ENCODE measurements at places on chromosomes 13 and 19.

- no peak for DNase-seq
Observed at GRCh38 chr19:37594982-37595382, 306 bp downstream of the ZNF540 start.

DNA sequence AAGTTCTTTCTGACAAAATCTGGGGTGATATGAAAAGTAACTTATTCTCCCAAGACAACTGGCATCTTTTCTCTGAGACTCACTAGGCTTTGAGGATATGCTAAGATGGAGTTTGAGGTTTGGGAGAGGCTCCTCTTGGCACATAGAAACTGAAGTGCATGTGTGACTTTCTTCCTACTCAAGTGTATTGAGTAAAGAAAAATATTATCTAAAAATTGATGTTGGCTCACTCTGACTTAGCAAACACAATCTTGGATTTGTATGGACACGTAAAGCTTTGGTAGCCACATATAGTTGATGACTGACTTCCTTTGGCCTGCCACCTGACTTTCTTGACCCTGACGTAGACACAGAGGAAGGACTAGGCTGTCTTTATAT is 71.1 kb upstream of the KLF12 start:
- DNase-seq: no peak

DNA sequence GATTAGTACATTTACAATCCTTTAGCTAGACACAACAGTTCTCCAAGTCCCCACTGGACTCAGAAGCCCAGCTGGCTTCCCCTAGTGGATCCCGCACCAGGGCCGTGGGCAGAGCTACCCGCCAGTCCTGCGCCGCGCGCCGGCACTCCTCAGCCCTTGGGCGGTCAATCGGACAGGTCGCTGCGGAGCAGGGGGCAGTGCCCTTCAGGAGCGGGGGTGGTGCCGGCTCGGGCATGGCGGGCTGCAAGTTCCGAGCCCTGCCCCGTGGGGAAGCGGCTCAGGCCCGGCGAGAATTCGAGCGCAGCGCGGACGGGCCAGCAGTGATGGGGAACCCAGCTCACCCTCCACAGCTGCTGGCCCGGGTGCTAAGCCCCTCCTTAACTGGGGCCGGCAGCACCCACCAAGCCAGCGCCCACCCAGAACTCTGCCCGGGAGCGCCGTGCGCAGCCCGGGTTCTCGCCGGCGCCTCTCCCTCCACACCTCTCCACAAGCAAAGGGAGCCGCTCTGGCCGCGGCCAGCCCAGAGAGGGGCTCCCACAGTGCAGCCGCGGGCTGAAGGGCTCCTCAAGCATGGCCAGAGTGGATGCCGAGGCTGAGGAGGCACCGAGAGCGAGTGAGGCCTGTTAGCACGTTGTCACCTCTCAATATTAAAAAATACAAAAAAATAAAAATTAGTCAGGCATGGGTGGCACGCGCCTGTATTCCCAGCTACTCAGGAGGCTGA is 12.9 kb downstream of the EBPL start:
- DNase-seq: no peak

GRCh38 chr13:80284290-80284689 is 56.6 kb downstream of the SPRY2 start:
- no peak for DNase-seq

DNA sequence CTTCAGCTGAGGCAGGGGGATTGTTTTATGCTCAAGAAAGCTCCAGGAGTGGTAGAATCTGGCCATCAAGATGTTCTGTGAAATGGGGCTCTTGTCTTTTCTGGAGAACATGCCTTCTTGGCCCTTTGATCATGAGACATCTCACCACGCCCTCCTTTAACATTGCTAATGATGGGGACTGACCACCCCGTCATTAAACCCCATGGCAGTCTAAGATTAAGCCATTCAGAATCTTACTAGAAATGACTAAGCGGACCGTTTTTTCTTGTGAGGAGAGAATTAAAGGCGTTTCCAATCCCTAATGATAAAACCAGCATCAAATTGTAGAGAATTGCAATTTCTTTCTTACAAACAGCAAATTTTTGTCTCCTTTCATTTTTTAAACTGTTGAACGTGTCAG is 89.4 kb downstream of the COL4A2 start:
- DNase-seq: no peak

DNA sequence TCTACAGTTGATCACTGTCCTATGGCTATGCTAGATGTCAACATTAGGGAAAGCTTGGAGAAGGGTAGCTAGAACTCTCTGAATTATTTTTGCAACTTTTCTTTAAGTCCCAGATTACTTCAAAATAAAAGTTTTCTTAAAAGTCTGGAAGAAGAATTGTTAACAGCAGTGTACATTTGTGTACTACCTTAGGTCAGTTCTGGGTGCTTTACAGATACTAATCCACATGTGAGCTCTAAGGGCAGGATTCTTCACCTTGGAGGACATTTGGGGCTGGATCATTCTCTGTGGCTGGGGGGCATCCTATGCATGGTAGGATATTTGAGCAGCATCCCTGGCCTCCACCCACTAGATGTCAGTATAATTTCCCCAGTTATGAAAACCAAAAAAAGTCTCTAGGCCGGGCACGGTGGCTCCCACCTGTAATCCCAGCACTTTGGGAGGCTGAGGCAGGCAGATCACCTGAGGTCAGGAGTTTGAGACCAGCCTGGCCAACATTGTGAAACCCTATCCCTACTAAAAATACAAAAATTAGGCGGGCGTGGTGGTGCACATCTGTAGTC is 2.8 kb downstream of the BRME1 start:
- DNase-seq: no peak

- no peak for DNase-seq
Observed at GRCh38 chr19:47729799-47730520, 15.4 kb upstream of the NOP53 start.

GRCh38 chr13:75647126-75647784 is 11.1 kb downstream of the LMO7 start:
- no peak for DNase-seq

GRCh38 chr13:60229708-60230272 is 66.1 kb upstream of the DIAPH3 start:
- peak; percentile 11 for DNase-seq

GRCh38 chr19:50365434-50366306 is at the start of gene NAPSA:
TSS of gene NAPSA (minus strand) at chr19:50365639. CDS start at chr19:50365621, 18 bp downstream.
- no peak for DNase-seq

DNA sequence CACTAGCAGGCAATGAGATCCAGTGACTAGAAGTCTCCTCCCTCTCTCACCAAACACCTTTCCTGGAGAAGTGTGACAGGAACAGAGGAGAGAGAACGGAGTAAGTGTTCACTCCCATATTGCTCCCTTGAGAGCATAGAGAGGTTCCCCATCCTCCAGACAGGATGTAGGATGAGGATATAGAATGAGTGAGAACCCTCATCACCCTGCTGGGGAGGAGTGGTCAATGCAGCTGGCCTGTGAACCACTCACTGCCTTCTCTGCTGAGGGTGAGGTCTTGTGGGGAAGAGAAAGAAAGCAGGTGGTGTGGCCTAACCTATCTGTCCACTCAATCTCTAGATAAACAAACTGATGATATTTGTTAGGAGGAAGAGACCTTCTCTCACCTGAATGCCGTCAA is 386.6 kb downstream of the PCDH20 start:
- DNase-seq: no peak

GRCh38 chr13:23794267-23795161 is 94.7 kb downstream of the MIPEP start:
- peak; percentile 22 for DNase-seq

GRCh38 chr19:1062387-1063029 is 4.5 kb upstream of the ARHGAP45 start:
- DNase-seq: no peak

GRCh38 chr19:21130097-21130775 is 11.6 kb upstream of the ZNF431 start:
- no peak for DNase-seq

GRCh38 chr13:42377640-42378382 is 105.9 kb downstream of the AKAP11 start:
- no peak for DNase-seq

DNA sequence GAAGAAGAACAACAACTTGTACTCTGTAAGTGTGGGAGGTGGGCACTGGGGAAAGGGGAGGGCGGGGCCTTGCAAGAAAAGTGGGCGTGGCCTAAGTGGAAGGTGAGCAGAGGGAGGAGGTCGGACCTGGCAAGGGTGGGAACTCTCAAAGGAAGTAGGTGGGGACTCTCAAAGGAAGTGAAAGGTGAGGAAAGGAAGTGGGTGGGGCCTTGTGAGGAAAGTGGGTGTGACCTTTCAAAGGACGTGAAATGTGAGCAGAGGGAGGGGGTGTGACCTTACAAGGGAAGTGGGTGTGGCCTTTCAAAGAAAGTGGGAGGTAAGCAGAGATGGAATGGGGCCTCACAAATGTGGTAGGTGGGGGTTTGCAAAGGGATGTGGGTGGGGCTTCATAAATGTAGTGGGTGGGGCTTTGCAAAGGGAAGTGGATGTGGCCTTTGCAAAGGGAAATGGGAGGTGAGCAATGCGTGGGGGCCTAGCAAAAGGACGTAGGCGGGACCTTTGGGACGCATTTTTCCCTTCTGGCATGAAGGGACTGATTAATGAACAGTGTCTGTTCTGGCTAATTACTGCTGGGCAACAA is 25.9 kb downstream of the ACSBG2 start:
- no peak for DNase-seq

DNA sequence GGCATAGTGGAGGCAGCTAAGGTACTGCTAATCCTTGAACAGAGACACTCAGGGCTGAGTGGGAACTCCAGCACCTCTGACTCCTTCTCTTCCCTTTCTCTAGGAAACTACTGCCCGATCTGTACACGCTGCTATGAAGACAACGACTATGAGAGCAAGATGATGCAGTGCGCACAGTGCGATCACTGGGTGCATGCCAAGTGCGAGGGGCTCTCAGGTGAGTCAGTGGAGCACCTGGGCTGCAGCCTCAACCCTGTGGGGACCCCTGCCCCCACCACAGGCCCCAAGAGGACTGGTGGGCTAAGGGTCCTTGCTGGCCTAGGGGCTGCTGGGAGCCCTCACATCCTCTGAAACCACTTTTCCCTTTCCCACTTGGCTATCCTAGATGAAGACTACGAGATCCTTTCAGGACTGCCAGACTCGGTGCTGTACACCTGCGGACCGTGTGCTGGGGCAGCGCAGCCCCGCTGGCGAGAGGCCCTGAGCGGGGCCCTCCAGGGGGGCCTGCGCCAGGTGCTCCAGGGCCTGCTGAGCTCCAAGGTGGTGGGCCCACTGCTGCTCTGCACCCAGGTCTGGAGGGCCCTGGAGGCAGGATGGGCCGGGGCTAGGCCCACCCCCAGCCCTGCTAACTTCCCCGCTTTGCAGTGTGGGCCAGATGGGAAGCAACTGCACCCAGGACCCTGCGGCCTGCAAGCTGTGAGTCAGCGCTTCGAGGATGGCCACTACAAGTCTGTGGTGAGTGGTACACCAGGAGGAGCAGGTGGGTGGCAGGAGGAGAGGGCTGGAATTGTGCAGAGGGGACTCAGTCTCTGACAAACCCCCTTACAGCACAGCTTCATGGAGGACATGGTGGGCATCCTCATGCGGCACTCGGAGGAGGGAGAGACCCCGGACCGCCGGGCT is 9.5 kb downstream of the KMT2B start:
- no peak for DNase-seq

GRCh38 chr13:94342436-94343242 is 136.8 kb downstream of the DCT start:
- DNase-seq: peak; percentile 42

- DNase-seq: no peak
Observed at GRCh38 chr19:30076101-30076551, 134.1 kb downstream of the URI1 start.

GRCh38 chr19:2618611-2619010 is 83.9 kb downstream of the GNG7 start:
- no peak for DNase-seq

GRCh38 chr19:13600091-13600490 is 93.8 kb upstream of the CACNA1A start:
- DNase-seq: no peak

DNA sequence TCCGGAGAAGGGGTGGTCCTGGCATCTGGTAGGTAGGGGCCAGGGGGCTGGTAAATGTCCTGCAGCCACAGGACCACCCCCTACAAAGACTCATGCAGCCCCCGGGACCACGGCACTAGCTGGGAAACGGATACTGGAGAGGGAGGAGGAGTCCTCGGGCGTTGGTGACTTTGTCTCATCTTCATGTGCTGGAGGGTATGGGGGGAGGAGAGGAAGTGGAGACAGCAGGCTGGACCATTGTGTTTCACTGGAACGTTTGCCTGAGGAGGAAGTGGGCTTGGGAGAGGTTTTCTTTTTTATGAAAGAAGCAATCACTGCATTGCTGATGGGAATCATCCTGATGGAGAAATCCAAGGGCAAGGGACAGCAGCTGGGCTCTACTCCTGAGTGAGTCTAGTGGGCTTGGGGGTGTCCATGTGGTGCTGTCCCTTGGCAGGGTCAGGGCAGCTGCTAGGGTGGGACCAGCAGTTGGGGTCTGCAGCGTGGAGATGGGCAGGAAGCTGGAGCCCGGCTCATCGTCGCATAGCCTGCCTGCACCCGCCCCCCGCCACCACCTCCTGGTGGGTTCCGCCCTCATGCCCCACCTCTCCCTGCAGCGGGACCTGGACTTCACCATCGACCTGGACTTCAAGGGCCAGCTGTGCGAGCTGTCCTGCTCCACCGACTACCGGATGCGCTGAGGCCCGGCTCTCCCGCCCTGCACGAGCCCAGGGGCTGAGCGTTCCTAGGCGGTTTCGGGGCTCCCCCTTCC is 1.7 kb upstream of the ADM5 start:
- DNase-seq: no peak

DNA sequence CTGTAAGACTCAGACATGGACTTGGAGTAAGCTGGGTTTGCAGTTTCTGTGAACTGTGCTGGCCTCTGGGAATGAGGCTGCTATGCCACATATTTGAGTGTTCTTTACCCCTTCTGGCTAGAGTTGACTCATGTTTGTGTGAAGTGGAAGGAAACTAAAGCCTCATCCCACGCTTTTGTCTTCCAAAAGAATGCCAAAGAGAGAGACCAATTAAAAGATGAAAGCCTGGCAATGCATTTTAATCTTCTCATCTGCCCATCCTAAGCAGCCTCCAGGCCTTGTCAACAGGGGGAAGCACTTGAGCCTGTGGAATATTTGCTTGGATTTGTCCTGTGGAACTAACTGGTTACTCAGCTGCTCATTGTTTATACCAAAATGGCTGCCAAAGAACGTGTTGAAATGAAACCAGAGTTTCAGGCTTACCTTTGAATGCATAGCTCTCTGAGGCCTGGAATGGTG is 49.1 kb downstream of the LMO7 start:
- DNase-seq: peak; percentile 25

GRCh38 chr19:925087-925525 is 729 bp upstream of the ARID3A start:
- DNase-seq: no peak

DNA sequence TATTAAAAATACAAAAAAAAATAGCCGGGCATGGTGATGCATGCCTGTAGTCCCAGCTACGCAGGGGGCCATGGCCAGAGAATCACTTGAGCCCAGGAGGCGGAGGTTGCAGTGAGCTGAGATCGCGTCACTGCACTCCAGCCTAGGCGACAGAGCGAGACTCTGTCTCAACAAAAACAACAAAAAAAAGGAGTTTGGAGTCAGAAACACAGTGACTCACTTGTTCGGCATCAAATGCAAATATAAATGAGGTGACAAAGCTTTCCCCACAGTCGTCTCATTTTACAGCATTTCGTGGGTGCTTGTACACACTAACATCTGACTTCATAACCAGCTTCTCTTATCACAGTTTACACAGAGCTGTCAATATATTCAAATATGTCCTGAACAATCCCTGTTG is 11.0 kb downstream of the ZNF665 start:
- DNase-seq: no peak
